Caudate nucleus (tissue), 63 donors: ENCODE measurements at places on chromosomes 6 and 20.

DNA sequence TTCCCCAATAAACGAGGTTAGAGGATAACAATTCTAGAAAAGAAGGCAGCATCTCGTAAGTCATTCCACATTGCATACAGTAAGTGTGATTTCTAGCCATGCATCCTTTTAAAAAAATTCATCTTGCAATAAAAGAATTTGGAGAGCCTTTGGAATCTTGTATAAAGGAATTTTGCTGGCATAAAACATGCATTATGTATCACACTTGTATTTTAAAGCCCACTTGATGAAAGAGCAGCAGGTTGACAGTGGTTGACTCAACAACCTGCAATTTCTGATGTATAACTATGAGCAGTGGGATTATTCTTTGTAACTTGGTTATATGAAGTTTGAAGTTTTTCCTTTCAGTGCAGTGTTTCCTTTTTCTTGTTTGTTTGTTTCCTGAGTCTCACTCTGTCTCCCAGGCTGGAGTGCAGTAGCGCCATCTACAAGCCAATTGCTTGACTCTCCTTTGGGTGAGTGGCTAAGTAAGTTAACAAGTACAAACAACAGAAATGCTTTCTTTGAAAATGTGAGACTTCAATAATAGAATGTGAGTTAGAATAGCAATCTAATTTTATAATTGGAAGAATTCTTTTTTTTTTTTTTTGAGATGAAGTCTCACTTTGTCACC, 39.9 kb downstream of the JARID2 start:
- DNase-seq, result no peak

- no peak for DNase-seq
Measured at GRCh38 chr20:16475225-16475624, 98.0 kb downstream of the KIF16B start.

- DNase-seq, result no peak
Measured at GRCh38 chr20:41290804-41291389, 26.6 kb downstream of the ZHX3 start.

DNA sequence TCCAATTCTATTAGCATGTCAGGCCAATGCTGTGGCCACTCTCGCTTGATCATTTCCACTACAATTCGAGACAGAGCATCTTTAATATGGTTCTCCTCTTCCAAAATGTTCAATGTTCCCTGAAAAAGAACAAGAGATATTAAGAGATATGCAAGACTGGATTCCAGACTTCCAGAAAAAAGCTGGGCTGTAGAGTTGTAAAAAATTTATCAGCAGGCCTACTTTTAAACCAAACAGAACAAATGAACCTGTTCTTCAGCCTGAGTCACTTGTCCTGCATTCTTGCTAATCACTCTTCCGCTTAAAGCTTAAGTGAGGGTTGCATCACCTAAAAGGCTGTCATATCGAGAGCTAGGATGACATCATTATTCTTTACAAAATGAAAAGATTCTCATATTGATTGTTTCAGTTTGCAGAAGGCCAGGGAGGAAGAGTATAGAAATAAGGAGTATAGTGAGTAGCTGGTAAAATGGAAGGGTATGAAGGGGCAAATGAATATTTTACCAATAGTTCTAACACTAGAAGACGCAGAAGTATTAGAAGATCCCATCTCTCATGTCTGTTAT, 4.9 kb downstream of the XPO5 start:
- no peak for DNase-seq

DNA sequence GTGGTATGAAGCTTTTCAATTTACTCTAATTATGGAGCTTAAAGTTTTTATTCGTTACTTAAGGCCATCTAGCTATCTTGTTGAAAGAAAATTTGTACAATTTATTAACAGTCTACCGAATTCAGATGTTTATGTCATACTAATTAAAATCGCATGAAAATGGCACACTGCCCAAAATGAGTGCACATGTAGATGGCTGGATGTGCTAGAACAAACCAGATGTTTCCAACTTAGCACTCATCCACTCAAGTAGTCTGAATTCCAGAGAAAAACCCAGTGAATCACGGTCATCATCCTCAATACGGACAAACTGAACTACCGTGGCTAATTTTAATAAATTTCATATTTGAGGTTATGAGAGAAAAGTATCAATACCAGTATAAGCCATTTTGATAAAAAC, 70.4 kb downstream of the COL12A1 start:
- no peak for DNase-seq
